ENCODE measurements at places on chromosomes 11 and 22. TPM values are rescaled to one million over a fixed set of nuclear protein-coding genes. Genes with fewer than 3 reads are reported as not detected.
A peak's percentile ranks its signal among the peaks of the same experiment; 100 is the strongest.

The NAALADL1 gene
- total RNA-seq, result 1.4 TPM

GRCh38 chr11:16086229-16086819 lies 270.0 kb downstream of the SOX6 start:
- DNase-seq, result no peak

The DDB1 gene
- 260 TPM for total RNA-seq

GRCh38 chr11:1227551-1228100 lies 4.8 kb downstream of the MUC5B start:
- peak; percentile 71 for DNase-seq

DNA sequence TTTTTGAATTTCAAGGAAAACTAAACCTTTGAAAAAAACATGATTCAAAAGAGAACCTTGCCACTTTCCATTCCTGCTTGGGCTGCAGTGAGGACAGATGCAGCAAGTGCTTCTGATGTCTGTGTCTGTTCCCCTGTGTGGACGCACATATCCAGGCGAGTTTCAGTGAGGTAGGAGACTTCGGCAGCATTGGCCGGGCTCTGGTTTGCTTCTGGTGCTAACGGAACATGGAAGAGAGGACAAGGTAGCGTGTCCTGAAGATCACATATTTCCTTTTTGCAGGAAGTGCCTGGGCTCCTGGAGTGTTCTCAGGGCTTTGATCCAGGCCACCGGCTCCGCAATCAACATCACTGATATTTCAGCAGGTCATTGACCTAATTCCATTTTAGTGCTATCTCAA lies 33.1 kb upstream of the IGLL5 start:
- no peak for DNase-seq

GRCh38 chr11:119932828-119933562 lies 204.0 kb upstream of the NECTIN1 start:
- DNase-seq, result no peak

DNA sequence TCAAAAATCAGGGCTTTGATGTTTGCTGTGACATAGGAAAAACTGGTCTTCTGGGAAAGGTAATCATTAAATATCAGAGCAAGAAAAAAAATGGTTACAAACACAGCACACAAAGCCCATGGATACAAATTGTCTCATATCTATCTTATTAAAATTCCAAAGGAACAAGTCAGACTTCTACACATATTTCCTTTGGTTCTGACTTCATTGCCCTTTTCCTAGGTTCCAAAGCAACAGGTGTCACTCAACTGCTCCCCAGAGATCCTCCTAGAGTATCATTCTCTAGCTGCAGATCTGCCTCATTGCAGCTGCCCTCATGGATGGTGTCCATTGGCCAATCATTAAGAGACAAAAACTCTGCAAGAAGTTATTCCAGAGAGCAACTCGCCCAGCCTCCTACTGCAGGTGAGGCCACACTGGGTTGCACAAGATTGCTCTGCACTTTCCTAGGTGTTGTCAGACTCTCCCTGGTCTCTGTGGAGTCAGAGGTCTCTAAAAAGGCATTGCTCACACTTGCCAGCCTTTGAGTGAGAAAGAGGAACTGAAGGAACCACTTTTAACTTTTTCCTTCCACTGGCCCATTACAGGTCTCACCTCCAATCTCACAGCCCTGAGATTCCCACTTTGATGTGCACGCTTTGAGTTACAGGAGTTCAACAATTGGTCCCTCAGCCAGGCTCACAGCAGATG lies 5.7 kb downstream of the DRICH1 start:
- no peak for DNase-seq

DNA sequence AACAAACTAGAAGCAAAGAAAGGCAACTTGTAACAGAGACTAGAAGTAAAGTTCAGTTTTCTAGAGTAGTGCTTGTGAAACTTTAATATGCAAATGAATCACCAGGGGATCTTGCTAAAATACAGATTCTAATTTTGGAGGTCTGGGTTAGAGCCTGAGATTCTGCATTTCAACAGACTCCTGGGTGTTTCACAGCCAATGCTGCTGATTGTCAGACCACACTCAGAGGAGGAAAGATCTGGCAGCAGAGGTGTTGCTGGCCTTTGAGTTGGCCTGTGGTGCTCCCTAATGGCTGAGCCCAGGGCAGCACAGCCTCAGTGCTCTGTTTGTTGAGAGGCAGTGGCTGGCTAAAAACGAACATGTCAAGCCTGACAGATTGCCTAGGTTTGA lies 5.4 kb downstream of the CRY2 start:
- peak; percentile 71 for DNase-seq
